Lung (tissue), 17 donors: ENCODE measurements at places on chromosomes 13 and 19.
A peak's percentile ranks its signal among the peaks of the same experiment; 100 is the strongest.

- no peak for DNase-seq
These were observed 45.9 kb downstream of the COMP start for GRCh38 chr19:18745012-18745735.

GRCh38 chr19:11887611-11888531 lies at the start of gene ZNF69:
Gene ZNF69, plus strand, starts transcription at chr19:11887782. Its CDS starts 142 bp downstream, at chr19:11887924.
- DNase-seq = peak; percentile 91

GRCh38 chr13:99630269-99630898 lies 129.1 kb downstream of the TM9SF2 start:
- no peak for DNase-seq

DNA sequence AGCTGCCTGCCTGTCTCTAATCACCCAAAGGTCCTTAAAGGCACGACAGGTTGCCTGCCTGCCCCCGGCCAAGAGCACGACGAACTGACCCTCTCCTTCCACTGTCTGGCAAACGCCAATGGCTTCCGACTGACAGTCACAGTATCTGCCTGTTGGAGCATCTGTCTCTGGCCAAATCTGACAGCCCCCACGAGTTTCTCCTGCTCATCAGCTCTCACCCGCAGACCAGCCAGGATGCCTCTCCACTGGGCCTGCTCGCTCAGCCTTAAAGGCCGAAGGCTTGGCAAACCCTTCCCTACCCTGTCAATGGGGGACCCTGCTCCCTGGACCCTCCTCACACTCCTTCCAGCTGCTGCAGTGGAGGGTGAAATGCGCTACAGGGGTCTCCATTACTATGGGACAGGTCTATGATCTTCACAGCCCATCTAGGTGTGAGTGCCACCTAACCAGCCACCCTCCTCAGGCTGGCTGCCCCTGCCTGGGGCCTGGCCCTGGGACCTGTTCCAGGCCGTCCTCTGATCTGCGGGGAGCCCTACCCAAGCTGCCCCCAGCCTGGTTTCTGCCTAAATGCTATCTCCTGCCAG lies 932 bp downstream of the FAM83E start:
- DNase-seq = no peak

DNA sequence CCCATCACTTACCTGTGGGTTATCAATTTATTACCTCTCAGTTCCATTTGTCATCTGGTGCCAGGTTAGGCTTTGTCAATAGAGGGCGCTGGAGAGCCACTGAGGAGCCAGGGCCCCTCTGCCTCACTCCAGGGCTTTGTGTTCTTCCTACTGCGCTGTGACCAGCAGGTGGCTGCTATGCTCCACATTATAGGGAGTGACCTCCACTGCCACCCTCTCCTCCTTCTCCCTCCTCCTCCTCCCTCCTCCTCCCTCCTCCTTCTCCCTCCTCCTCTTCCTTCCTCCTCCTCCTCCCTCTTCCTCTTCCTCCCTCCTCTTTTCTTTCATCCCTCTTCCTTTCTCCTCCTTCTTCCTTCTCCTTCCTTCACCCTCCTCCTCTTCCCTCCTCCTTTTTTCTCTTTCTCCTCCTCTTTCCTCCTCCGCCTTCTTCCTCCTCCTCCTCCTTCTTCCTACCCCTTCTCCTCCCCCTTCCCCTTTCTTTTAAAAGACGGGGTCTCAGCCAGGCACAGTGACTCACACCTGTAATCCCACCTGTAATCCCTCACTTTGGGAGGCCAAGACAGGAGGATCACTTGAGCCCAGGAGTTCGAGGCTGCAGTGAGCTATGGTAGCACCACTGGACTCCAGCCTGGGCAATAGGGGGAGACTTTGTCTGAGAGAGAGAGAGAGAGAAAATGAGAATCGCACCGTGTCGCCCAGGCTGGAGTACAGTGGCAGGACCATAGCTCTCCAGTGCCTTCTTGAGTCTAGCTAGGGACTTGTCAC lies 10.3 kb upstream of the ZBTB32 start:
- peak; percentile 85 for DNase-seq

DNA sequence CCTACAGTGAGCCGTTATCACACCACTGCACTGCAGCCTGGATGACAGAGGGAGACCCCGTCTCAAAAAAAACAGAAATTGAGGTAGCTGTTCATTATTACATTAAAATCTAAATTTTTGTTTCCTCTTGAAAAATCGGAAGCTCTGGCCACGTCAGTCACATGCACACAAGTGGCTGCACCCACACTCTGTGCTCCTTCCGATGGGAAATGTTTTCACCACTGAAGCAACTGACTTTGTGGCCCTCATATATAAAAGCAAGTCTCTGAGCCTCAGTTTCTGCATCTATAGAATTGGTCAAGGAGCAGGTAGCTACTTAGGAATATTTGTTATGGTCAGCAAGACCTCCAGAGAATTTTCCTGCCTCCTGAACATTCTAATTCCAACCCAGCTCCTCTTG lies 4.5 kb downstream of the LRRC25 start:
- DNase-seq = no peak

- DNase-seq = no peak
These were observed 3.4 kb downstream of the FNDC3A start for GRCh38 chr13:48978942-48979601.
